GM10248 (cell line): ENCODE measurements at places on chromosomes 5 and 9.

DNA sequence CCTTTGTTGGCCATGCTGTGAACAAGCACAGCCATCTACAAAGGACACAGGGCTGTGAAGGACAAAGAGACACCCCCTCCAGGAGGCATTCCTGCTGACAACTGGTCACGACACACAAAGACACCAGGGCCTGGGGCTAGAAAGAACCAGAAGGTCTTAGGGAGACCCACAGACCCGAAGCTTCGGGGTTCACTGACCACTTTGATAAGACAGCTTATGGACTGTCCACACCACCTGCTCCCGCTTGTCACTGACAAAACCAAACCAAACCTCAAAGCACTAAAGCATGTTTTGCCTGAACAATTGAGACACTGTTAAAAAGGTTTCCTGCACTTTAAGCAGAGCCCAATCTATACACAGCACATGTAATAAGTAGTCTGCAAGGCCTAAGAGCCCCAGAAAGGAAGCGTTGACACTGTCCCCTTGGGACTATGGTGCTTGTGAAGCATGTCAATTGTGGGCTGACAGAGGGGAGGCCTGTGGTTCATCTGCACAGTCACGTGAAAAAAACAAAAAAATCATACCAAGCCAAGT is 185.0 kb downstream of the GAPVD1 start:
- DNase-seq: peak; percentile 75

DNA sequence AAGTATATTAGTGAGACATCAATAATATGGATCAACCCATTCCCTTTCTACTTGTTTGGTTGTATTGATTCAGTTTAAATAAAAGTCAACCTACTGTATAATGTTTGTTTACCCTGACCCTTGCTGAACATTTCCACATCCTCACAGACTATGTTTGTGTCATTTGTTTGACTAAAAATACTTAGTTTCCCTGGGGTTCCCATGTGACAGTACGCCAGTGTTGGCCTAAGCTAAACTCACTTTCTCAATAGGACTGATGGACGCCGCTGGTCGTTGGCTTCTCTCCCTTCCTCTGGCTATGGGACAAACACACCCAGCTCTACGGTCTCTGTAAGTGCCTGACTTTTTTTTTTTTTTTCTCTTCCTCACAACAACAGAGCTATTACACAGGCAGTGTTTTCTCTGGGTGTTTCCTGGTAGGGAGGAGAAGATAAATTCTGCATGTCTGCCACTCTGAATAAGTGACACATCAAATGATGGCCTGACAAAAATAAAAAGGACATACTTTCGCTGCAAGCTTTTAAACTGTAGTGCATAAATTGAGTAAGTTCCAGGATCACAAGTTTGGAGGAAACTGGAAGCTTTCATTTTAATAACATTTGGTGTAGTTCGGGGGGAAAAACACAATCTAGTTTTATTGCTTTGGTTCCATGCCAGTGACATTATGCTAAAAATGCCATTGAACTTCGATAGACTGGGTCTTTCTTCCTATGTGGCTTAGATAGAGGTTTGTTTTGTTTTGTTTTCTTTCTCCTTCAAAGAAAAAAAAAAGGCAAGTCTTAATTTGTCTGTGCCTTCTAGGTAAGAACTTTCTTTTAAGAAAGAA is 101.0 kb downstream of the CD180 start:
- no peak for DNase-seq

GRCh38 chr5:74865804-74866595 is at the start of gene FAM169A:
TSS of gene FAM169A (minus strand) at chr5:74866387. CDS start at chr5:74841676, 24,711 bp downstream.
- DNase-seq: peak; percentile 48

DNA sequence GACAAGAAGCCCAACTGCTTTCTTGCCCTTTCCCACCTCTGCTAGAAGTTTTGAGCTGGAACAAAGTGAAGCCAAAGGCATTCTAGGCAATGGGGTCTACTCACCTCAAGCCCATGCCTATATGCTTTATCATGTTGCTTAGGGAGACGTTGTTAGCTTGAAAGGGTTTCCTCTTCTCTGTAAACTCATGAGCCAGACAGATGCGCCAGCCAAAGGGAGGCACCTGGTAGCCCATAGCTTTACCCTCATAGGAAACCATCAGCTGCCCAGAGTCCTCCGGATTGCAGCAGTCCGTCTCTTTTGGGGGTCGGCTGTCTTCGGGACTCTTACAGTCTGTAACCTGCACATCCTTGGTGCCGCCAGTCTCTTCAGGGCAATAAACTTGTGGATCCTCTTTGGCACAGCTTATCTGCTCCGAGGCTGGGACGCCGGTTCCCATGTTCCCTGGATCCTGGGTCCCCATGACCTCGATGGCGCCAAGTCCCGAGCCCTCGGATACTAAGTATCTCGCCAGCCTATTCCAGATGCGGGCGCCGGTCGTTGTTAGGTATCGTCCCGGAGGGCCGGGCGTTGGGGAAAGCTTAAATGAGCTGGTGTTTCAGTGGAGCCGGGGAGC is 678 bp downstream of the GBA2 start:
- no peak for DNase-seq

GRCh38 chr9:89502038-89502601 is 4.2 kb upstream of the SEMA4D start:
- DNase-seq: no peak

GRCh38 chr9:97737429-97737828 is 40.3 kb upstream of the XPA start:
- no peak for DNase-seq

- no peak for DNase-seq
These were observed 44.5 kb upstream of the CDH6 start for GRCh38 chr5:31148959-31149475.

DNA sequence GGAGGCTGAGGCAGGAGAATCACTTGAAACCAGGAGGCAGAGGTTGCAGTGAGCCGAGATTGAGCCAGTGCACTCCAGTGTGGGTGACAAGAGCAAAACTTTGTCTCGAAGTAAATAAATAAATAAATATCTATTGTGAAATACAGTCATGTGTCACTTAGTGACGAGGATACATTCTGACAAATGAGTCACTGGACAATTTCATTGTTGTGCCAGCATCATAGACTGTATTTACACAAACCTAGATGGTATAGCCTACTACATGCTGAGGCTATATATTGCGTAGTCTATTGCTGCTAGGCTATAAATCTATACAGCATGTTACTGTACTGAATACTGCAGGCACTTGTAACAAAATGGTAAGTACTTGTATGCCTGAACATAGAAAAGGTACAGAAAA is 61.1 kb upstream of the CCL21 start:
- DNase-seq: no peak

DNA sequence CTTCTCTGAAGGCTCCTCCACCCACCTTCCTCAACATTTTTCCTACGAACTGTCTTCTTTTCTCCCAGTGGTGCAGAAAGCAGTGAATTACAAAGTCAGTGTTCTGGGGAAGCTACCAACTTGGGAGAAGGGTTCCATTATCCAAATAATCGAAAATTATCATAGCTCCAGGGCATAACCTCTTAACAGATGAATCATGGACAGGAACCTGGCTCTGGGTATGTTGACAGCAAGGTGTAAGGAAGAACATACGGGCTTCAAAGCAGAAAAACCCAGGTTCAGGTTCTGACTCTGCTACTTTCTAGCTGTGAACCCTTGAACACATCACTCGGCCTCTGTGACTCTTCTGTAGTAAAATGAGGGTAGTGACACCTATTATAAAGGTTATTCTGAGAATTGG is 351.3 kb downstream of the ENC1 start:
- DNase-seq: no peak

- DNase-seq: no peak
These were observed 63.6 kb upstream of the SLC12A2 start for GRCh38 chr5:128020012-128020411.

DNA sequence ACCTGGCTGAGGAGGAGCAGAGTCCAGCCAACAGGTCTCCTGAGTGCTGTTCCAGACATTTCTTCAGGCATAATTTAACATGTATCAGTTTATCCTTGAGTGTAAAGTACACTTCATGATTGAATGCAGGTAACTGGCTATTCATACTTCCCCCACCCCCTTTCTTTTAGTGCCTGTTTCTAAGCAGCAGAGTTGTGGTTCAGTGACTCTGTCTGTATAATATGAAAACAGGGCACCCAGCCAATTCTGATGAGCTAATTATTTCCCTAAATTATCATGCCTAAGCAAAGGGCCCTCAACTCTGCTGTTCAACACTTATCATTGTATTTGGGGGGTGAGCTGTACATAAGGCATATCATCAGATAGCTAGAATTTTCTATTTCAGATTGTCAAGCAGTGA is 51.9 kb upstream of the ZSWIM6 start:
- no peak for DNase-seq

DNA sequence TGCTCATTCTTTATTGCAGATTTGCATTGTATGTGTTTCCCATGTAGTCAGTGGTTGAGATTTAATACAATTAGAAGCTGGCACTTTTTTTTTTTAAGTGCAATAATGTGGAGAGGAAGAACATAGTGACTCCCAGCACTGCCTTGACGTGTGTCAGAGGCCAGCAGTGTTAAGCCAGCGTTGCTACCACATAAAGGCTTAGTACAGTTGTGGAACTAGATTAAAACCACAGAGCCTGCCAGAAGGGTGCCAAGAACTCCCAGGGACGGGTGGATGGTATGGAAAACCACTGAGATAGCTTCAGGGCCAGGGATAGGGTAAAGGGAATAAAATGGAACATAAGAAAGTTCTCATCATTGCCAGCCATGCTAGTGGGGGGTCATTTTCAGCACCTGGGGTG is 142.9 kb downstream of the TRIO start:
- no peak for DNase-seq

DNA sequence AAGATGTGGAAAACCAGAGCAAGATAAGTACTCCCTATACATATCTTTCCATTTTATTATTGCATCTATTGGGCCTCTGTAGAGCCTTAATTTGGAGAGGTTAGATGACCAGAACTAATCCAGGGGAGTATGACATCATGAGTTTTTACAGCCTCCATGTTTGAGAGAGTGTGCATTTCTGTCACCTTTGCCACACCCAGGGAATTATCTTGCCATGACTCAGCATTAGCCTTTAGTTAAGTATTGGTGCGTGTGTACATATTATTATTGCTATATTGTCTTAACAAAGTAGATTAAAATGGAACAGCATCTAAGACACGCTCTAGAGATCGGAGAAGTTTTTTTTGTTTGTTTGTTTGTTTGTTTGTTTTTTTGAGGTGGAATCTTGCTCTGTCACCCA is 27.6 kb downstream of the DIMT1 start:
- DNase-seq: no peak

DNA sequence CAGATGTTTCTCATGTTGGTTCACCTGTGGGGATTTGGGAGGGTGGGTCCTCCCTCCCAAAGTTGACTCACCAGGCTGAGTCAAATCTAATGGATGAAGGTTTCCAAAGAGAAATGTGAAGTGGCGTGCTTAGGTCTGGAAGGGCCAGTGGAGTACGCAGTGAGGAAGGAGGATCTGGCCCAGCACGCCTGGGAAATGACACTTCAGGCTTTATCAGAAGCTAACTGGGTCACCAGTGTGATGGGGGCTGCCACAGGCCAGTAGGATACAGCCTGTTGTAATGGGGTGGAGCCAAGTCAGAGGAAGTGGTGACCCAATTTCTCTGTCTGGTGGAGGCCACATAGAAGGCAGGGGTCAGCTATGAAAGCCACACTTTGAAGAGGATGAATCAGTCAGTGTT is 18.0 kb downstream of the POLR1E start:
- no peak for DNase-seq

GRCh38 chr9:105114318-105114717 is 130.1 kb upstream of the SLC44A1 start:
- DNase-seq: no peak

GRCh38 chr9:131968632-131969031 is 111.0 kb downstream of the MED27 start:
- DNase-seq: no peak

DNA sequence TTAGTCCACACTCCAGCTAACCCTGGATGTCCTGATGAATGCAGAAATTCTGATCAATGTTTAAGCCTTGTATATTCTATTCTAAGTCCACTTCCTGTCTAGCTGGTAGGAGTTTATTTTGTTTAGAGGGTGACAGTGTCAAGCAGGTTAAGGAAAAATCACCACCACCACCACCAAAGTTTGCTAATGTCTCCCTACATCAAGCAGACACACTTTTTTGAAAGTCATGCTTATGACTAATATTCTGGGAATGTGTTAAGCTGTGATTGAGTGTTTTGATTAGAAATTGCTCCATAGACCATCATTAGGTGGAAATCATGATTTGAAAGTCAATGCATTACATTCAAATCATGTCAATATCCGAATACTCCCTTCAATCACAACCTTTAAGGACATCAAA is 1530.1 kb downstream of the MAT2B start:
- no peak for DNase-seq

- DNase-seq: no peak
These were observed 127.5 kb upstream of the RETREG1 start for GRCh38 chr5:16744164-16744880.
